ENCODE measurements at places on chromosomes 12 and 14.
A peak's percentile ranks its signal among the peaks of the same experiment; 100 is the strongest.

- DNase-seq: no peak
These were observed 408.1 kb downstream of the PDZRN4 start for GRCh38 chr12:41596190-41596589.

- no peak for DNase-seq
These were observed 13.7 kb downstream of the SPX start for GRCh38 chr12:21539797-21540196.

DNA sequence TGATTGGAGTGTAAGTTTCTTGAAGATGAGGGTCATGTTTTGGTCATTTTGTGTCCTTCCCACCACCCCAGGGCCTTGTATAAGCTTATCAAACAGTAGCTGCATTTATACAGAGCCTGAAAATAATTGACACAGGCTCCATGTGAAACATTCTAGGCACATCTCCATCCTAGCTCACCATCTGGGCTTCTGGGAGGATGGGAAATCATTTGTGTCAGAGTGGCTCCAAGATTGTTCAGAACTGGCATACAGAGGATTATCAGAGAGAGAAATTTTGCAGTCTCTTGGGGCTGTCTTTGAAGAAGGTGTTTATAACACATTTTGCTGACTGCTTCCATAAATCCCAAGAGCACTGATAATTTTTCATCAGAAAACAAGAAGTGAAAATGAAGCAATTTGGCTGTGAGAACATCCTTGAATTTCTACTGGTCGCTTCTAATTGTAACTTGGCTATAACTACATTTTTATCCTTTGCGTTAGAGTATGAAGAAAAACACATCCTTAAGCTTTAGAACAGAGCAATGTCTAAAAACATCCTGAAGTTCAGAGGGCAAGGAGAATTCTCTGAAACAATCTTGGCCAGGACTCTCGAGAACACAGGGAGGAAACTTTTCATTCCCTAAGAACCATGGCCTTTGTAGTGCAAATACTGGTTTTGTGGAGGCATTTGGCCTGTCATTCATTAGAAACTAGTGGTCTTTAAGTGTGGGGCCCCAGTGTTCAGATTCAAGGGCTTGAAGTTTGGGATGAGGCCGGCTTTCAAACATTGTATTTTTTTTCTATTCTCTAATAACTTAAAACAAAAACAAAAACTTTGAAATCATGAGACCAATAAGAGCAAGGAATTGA, 151.1 kb downstream of the DACT1 start:
- no peak for DNase-seq

DNA sequence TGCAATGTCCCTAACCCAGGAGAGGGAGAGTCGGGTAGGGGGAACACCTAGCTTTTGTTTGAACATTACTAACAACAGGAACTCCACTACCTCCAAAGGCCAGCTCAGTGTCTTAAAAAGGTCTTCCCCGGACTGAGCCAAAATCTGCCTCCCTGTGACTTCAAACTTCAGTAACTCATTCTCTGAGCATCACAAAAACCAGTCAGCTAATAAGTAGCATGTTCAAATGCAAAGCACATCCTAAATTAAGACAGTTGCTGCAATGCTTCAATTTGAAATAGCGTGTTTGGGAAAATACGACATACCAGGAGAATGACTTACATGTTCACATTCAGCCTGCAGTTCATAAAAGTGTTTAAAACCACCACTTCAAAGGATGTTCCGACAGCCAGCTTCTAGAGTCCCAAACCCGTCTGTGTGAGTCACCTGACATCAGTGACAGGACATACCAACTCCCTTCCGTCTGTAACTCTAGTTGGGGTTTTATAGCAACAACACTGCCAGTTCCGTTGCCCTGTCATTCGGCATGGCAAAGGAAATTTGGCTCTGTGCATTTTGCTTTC, 13.0 kb downstream of the ZFP36L1 start:
- DNase-seq: peak; percentile 5

- DNase-seq: no peak
These were observed 7.9 kb downstream of the TAS2R13 start for GRCh38 chr12:10901427-10901826.

- DNase-seq: no peak
These were observed 304.3 kb upstream of the PRICKLE1 start for GRCh38 chr12:42893803-42894202.
